ENCODE measurements at places on chromosomes 11 and 22.
A peak's percentile ranks its signal among the peaks of the same experiment; 100 is the strongest.

GRCh38 chr11:131951121-131951520 lies 580.7 kb downstream of the NTM start:
- DNase-seq = no peak

GRCh38 chr11:3949125-3949524 lies 93.7 kb downstream of the STIM1 start:
- no peak for DNase-seq

DNA sequence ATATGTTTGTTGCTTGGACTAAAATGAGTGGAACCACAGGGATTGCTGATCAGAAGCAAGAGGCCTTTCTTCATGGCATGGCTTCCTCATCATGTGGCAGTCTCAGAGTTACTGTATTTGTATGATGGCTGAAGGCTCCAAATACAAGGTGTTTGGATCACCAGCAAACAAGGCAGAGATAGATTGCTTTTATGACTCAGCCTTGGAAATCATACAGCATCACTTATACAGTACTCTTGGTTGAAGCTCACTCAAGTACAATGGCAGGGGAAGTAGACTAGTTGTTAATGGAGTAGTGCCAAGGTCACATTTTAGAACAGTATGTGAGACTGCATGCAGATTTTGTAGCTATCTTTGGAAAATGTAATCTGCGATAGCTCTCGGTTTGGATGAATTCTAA lies 16.6 kb downstream of the CAPRIN1 start:
- DNase-seq = peak; percentile 17

DNA sequence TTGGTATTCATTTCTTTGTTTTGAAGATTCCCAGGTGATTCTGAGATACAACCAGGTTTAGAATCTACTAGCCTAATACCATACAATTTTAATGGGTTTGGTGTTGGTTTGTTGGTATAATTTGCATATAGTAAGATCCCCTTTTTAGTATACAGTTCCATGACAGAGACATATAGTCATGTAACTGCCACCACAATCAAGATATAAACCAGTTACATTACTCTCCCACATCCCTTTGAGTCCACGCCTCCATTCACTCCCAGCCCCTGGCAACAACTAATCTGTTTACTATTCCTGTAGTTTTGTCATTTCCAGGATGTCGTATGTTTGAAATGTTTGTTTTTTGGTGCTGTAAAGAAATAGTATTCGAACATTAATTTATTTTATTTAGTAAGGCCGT lies 4.3 kb downstream of the ASRGL1 start:
- no peak for DNase-seq

DNA sequence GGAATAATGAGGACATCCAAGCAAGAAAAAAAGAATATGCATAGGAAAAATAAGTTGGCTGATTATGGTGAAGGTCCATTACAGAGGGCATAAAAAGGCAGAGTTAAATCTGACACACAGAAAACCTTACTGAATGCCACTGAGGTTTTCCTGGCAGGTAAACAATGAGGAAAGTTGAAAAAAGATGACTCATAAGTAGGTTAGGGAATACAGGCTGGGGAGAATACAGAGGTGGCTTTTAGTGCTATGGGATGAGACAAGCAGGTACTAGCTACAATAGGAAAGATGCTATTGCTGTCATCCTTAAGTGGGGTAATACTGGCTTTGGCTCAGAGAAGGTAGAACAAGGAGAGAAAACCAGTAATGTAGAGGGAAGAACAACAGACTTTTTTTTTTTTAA lies 44.7 kb downstream of the CSTF3 start:
- DNase-seq = no peak

GRCh38 chr11:20668131-20668809 lies 1.1 kb upstream of the NELL1 start:
- DNase-seq = no peak

DNA sequence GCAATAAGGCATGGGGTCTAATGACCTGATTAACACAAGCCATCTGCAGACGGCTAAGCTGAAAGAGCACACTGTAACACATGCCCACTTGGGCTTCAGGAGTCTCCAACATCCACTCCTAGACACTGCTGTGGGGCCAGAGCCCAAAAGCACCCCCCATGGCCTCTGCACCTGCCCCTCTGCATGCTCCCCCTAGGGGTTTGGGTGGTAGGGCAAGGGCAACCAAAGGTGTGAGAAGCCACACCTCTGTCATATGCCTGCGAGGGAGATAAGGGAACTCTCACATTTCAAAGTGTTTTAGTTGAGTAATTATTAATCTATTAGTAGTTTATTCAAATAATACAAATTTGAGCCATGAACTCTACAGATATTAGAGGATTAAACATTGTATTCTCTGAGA lies 30.8 kb downstream of the CTSC start:
- DNase-seq = no peak

- DNase-seq = no peak
Observed at GRCh38 chr22:38311323-38311620, 6.0 kb downstream of the CSNK1E start.

- DNase-seq = no peak
Observed at GRCh38 chr11:47020793-47021526, 84.4 kb downstream of the CSTPP1 start.

DNA sequence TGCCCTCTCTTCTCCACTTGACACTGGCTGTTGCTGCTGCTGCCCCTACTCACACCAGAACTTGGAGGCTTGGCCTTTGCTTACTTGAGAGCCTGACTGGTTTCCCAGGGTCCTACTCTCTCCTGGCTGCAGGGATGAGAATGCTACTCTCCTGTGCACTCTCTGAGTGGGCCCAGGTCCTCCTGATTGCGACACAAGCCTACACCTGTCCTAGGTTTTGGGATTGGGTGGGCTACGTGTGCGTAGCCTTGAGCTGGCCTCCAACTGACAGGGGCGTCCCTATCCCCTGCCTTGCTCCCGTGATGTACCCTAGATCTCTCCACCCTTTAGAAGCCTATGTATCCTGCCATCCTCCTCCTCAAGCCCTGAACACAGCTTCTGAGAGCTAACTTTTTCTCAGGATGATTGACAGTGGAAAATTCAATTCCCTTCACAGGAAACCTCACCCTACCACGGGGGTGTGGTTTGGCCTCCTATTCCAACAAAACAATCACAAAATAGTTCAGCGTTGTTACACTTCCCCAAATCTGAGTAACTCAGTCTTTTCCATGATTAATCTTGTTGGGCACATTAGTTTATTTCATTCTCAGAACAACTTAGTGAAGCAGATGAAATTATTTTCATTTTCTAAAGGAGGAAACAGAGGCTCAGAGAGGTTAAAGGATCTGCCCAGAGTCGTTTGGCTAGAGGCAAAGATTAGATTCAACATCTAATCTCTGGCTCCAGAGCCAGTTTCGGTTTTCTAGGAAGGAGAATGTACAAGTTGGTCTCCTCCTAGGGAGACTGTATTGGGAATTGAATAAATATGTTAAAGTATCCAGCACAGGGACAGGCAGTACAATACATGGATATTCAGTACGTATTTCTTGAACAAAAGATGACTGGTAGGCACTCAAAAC lies 17.6 kb upstream of the AMOTL1 start:
- no peak for DNase-seq

- DNase-seq = no peak
Observed at GRCh38 chr11:67317888-67318555, 14.7 kb downstream of the SSH3 start.

- peak; percentile 54 for DNase-seq
Observed at GRCh38 chr22:24683691-24684090, 80.7 kb downstream of the GGT1 start.

- no peak for DNase-seq
Observed at GRCh38 chr22:33565580-33565995, 354.7 kb downstream of the LARGE1 start.

DNA sequence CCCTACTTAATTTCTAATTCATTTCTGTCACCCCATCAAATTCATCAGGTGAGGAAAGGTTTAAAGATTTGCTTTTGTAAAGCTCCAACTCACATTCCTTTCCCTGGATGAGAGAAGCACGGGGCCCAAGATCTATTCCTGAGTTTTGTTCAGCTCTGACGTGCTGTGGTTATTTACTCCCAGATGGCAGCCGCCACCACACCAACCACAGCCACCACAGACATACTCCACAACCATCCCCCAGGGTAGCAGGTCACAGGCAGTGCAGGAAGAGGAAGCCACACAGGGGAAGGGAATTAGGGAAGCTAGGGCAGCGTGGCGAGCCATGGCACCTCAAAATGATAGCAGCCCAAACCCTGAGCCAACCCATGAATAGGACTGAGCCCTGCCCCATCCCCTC lies 63.5 kb upstream of the CSNK2A3 start:
- peak; percentile 26 for DNase-seq

DNA sequence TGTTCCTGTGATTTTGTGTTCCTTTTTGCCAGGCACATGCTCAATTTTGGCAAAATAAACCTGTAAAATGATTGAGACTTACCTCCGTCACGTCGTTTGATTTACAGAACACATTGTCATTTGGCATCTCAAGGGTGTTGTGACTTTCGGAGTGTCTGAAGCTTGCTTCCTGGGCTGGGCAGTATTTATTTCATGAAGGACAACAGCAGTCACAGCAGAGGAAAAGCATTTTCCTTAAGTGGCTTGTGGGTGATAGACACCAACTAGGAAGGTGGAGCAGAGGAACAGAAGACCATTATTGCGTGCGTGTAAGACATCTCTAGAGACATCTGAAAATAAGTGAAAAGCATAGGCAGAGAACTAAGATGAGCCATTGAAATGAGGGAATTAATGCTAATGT lies 80.2 kb downstream of the SLC36A4 start:
- no peak for DNase-seq

DNA sequence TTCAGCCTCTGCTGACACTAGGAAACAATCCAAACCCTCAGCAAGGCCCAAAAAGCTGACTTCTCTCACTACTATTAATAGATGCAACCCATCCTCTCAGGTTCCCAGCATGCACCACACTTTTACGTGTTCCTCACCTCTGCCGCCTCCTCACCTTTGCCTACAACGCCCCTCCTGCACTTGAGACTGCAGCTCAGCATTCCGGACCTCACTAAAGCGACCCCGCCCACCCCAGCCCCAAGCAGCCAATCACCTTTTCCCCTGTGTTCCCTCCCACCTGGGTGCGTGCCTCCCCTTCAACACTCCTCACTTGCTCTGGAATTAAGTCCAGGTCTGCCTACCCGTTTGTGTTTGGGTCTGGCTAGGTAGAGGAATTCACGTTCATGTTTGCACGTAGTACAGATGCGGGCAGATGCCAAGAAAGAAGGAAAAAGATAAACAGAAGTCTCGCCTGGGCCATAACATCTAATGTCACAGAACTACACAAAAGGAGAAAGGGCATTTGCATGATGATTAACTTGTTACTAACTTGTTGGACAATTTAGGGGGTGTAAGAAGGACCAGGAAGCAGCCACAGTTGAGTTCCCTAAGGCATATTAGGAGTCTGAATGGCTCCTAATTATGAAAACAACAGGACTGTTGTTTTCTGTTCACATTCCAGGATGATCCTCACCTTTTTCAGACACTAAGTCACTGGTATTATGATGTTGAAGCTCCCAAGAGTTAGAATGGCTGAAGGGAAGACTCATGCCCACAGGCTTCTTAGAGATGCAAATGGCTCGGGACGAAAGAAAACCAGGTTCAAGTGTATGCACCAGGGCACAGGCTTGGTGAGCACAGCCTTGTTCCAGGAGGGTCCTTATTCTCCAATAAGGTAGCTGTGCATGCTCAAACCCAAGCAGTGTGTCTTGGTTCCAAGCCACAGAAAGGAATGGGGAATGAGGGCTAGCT lies 102.2 kb downstream of the MICAL3 start:
- no peak for DNase-seq

DNA sequence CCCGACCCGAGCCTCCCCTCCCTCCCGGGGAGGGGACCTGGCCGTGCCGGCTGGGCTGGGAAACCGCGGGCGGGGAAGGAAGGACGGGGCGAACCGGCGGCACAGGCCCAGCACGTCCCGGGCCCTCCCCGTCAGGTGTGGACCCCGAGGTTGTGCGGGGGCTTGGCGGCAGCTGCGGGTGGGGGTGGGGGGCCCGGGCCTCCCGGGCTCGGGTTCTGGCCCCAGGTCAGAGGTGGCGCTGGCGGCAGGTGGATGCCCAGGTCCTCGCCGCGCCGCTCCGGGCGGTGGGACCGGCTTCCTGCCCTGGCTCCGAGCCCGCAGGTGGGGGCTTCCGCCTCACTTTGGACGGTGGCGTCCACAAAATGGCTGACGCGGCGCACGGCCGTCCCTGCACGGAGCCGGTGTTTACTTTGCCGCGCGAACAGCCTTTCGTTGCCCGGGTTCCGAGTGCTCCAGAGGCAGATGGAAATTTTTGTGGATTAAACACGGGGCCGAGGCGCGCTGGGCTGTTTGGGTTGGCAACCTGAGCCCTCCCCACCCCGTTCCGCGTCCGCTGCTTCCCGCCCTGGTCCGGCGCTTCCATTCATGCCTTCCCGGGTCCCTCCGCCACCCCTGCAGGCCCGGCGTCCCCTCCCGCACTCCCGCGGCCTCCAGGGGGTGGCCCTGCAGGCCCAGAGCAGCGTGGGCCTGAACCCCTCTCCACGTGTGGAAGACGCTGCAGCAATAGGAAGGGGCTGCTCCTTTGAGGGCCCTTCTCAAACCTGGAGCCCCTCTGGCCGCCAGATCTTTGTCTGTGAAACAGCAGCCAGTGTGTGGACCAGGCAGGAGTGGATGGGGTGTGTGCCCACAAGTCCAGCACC lies 92.0 kb upstream of the KCNQ1OT1 start:
- no peak for DNase-seq

DNA sequence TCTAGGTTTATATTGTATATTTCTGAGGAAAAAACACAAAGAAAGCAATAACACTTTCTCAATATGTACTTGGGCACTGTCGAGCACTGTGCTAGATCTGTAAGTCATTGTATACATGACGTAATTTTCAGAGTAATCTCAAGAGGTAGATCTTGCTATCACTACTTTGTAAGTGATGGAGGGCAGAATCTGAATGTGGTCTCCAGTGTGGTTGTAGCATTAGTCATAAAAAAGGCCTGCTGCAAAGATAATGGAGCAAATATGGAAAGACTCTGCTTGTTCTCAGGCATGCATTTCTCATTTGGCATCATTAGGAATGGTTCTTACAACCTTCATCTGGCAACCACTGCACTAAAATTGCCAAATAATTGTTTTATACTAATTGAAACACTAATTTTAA lies 419.8 kb upstream of the CCDC179 start:
- no peak for DNase-seq

- no peak for DNase-seq
Observed at GRCh38 chr11:47986742-47987141, 6.4 kb downstream of the PTPRJ start.

GRCh38 chr11:126156814-126157213 lies 54.6 kb downstream of the RPUSD4 start:
- no peak for DNase-seq

DNA sequence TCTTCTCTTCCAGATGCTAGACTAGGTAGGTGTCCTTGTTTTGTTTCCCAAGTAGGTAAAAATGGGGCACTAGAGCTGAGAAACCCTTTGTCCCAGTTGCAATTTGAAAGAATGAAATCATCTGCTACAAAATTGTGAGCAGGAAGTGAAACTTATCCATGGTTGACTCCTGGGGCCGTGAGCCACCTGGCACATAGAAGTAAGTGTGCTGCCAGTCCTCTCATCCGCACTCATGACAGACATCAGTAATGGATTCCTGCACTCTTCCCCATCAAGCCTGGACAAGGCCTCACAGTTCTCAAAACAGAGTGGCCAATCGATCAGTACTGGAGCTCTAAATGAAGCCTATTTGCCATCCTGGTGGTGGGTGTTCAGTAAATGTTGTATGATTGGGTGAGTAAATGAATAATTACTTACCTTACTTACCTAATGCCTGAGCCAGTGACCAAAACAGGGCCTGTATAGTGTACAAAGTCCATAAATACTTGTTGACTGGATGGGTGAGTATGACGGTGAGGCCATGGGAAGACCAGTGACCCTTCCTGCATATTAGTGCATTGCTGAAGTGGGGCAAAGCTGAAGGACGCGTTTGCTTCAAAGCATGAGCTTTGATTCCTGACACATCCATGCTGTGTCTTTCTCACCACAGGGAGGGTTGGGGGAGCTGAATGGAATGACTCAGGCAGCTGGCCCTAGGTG lies 68.9 kb upstream of the HEPHL1 start:
- no peak for DNase-seq
